Adrenal gland (tissue), 19 donors: ENCODE measurements at places on chromosomes 12 and 14.
A peak's percentile ranks its signal among the peaks of the same experiment; 100 is the strongest.

DNA sequence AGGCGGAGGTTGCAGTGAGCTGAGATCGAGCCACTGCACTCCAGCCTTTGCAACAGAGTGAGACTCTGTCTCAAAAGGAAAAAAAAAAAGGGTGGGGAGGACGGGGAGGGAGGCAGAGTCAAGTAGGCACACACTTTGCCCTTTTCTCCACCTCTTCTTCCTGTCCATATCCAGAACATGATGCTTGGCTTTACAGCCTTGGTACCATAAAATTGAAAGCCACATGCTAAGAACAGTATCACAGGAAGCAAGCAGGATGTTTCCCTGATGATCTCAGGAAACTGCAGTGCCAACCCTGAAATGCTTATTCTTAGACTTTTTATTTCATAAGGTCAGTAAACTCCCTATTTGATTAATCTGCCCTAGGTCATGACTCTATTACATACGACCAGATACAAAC is 32.5 kb upstream of the YAF2 start:
- DNase-seq, result no peak

DNA sequence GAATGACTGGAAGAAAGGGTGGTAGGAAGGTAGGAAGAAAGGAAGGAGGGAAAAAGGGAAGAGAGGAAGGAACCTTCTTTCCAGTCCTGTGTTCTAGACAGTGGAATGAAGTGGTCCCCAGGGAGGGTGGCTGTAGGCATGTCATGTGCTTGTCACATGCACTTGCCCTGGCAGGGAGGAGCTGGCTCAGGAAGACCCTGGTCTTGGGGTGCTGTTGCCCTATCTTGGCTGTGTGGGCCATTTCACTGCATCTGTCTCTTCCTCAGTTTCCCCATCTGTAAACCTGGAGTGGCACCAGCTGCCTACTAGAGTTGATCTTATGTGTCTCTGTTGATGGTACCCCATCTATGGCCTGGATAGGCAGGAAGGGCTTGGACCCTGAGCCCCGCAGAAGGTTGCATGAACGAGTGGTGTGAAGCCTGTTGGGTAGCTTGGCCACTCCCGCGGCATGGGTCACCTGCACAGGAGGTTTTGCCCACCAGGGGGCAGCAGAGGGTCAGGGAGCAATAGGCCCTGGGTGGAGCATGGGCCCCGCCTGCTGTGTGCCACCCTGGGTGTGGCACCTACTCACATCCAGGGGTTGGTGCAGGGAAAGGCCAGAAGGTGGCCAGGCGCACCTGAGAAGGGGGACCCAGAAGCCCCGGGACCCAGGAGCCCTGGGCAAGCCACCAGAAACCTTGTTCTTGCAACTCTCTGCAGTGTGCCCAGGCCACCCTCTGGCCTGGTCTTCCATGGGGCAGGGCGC is 25.1 kb downstream of the MEG3 start:
- peak; percentile 81 for DNase-seq

GRCh38 chr12:52521568-52522266 is 1.5 kb upstream of the KRT5 start:
- no peak for DNase-seq

DNA sequence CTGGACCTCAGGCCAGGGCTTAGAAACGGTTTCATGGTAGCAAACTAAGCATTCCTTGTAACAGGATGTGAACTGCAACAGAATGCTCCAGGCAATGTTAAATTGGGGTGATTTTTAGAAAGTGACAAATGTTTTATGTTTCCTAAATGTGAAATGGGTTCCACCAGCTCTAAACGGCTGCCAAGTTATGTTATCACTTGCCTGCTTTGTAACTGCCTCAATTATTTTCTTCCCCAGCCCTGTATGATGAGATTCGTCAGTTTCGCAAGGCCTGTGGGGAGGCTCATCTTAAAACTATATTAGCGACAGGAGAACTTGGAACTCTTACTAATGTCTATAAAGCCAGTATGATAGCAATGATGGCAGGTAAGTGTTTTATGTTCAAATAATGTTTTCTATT is 70.9 kb downstream of the DERA start:
- no peak for DNase-seq

DNA sequence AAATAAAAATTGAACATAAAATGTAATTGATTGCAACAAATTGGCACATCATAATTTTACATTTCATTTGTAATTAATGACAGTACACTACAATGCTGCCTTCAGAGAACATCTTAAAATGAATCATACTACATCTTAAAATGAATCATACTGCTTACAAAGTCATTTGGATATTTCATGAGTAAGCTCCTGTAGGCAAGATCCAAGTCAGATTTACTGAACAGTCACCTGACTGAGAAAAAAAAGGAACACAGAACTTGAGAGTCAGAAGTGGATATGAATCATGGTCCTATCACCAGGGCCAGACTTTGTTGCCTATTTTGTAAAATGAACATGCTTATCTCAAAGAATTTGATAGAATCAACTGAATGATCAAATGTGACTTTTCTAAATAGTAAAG is 32.7 kb upstream of the FBLN5 start:
- DNase-seq, result no peak
